ENCODE measurements at places on chromosomes 16 and 17.

DNA sequence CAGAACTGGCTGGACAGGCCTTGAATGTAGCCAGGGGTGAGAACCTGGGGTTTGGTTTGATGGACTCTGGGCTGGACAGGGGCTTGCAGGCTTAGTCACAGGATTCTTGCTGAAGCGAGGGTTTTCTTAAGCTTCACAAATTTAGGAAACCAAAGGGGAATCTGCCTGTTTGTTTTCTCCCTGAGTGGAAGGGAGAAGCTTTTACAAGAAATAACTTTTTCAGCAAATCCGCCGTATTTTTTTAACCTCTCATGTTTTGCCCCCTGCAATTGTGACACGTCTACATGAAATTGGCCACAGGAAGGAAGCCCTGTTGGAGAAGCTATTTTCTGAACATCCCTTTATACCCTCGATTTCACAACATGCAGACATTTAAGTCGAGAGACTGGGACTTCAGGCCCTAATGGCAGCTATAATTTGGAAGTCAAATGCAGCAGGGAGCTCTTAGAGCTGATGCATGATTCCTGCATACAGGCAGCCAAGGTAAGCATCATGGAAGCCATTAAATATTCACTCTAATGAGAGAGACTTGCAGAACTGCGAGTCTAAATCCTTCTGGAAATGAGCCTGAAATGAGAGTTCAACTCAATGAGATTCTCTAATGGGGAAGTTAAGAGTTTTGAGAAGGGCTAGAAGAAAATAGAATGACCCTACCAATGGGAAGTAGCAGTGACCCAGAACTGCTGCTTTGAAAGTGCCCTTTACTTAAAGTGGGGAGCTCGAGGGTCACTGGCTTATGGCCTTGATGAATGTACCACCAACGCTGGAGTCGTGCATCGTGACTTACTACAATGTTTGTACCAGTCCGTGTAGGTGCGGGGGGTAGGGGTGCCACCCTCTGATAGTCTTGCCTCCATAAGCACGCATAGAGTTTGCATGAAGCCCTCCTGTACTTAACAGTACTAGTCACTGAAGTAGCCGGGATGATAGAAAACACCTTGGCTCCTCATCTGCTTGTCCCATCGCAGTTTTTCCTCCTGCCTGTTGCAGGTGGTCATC lies 45.1 kb upstream of the IRF8 start:
- DNase-seq = no peak

- DNase-seq = peak; percentile 65
These were observed 47.8 kb downstream of the BMERB1 start for GRCh38 chr16:15482068-15482747.

DNA sequence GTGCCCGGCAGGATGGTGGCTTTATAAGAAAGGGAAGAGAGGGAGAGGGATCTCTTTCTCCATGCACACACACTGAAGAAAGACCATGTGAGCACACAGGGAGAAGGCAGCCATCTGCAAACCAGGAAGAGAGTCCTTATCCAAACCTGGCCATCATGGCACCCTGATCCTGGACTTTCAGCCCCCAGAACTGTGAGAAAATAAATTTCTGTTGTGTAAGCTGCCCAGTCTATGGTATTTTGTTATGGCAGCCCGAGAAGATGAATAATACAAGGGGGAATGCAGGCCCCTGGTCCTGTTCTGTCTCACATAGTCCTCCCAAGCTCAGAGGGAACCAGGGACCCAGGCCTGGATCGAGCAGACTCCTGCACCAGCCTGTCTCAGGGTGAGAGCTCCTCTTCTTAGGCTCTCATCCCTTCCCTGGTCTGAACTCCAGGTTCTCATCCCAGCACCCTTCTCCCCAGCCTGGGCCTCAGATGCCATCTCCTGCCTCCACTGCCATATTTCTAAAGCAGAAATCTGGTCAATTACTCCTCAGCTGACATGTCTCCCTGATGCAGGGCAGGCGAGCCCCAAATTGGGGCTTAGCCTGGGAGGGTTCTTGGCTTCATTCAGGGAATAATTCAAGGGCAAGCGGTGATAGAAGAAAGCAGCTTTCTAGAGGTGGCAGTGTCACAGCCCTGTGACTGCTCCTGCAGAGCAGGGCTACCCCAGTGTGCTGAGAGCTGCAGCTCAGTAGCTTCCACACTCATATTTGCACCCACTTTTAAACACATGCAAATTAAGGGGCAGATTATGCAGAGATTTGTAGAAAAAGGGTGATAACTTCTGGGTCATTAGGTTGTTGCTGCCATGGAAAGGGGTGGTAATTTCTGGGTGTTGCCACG lies 28.8 kb downstream of the IGFBP4 start:
- DNase-seq = no peak

- DNase-seq = no peak
These were observed 6.5 kb downstream of the DPEP2NB start for GRCh38 chr16:68009157-68009735.

DNA sequence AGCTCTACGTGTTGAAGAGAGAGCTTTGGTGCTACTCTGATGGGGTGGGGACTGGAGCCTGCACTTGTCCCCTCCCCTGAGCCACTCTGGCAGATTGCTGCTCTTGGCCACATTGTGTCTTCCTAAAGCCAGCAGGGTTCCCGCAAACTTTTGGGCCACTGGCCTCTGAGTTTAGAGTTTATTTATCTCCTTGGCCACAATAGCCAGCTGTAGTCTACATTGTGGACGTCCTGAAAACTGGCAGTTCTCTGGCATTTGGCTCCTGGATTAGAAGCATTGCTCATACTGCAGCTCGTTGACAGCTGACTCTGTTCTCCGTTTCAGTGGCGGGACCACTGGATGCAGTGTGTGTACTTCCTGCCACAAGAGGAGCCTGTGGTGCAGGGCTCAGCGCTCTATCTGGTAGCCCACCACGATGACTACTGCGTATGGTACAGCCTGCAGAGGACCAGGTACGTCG lies 34.6 kb downstream of the PRMT7 start:
- no peak for DNase-seq

GRCh38 chr16:88739139-88739976 lies 33.1 kb downstream of the CTU2 start:
- no peak for DNase-seq

GRCh38 chr17:67116045-67116575 lies 71.8 kb downstream of the CACNG1 start:
- DNase-seq = no peak

DNA sequence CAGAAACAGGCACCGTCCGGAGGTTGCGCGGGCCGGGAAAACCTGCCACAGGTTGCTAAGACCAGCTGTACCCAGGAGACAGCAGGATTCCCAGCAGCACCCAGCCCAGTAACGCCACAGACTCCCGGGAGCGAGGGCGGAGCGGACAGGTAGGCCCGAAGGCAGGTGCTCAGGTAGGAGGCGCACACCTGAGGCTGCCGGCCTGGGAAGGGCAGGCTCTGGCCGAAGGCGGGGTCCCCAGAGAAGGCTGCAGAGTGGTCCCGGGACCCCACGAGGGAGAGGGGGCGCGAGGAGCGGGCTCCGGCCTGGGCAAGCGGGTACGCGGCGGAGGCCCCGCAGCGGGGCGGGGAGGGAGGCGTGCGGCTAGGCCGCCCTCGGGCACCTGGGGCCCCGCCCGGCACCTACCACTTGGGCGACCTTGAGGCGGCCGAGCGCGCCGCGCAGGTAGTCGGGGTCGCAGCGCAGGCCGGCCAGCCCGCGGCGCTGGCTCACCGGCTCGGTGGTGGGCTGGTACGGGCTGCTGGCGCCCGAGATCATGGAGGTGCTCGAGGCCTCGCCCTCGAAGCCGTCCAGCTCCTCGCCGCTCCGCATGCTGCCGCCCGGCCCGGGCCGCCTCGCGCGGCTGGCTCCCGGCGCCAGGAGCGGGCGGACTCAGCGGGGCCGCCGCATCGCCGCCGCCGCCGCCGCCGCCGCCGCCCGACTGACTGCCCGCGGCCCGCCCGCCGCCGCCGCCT lies 441 bp downstream of the CMTM4 start:
- DNase-seq = peak; percentile 22

GRCh38 chr17:7038025-7038862 lies 2.4 kb downstream of the SLC16A13 start:
- DNase-seq = no peak

- DNase-seq = no peak
These were observed 20.4 kb downstream of the GPR139 start for GRCh38 chr16:20053336-20053735.

DNA sequence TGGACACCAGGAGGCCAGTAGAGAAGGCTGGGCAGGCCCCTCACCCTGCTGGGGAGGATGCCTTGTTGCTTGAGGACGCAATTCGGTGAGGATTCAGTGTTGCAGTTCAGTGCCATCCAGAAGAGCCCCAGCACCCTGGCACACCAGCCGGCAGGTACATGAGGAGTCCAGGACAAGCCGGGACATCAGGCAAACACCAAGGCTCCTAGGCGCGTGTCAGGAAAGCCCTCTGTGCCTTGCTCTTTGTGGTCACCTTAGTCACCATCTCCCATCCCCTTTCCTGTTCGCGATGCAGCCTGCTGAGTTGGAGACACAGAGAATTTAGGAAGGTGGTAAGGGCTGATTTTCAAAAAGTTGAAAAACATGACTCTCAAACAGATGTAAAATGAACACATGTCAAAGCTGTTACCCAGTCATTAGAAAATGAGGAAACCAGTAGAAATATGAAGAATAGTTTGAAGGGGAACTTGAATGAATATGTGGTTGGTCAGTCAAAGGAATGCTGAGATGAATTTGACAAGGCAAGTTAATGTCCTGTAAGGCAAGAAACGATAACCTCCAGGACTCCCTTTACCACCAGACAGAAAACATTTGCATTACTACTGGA lies 2.3 kb upstream of the NCBP3 start:
- DNase-seq = no peak

- DNase-seq = peak; percentile 58
These were observed at the start of gene HSD11B2 for GRCh38 chr16:67430977-67431774. HSD11B2 (plus strand) TSS chr16:67431121; CDS start chr16:67431249, 128 bp downstream.

DNA sequence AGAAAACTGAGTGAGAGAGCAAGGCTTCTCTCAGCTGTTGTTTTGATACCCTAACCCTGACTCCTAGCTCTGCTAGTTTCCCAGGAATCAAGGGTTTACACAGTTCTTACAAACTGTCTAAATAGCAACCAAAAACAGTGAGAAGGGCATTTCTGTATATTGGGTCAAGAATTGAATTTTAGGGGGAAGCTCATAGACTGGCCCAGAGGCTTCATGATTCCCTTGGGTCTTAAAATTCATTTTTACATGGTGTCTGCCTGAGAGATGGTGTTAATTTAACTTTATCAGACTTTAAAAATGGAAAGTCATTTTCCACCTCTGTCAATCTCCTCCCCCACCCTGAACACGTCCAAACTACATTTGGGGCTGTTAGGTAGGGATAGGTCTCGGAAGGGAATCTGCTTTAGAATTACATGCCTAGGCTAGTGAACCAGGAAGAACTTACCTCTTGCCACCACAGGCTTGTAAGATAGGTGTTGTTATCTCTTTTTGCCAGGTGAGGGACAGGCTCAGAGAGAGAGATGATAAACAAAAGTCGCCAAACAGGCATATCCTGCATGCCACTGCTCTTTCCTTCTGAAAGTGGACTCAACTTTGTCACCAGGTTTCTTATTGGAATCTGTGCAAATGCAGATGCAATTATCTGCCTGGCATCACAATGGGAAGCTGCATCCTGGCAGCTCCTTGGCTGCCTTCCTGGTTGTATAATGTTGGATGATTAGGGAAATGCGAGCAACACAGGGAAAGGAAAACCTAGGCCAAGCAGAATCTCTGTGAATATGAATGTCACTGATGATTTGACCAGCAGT lies 3.1 kb downstream of the PHAF1 start:
- no peak for DNase-seq

DNA sequence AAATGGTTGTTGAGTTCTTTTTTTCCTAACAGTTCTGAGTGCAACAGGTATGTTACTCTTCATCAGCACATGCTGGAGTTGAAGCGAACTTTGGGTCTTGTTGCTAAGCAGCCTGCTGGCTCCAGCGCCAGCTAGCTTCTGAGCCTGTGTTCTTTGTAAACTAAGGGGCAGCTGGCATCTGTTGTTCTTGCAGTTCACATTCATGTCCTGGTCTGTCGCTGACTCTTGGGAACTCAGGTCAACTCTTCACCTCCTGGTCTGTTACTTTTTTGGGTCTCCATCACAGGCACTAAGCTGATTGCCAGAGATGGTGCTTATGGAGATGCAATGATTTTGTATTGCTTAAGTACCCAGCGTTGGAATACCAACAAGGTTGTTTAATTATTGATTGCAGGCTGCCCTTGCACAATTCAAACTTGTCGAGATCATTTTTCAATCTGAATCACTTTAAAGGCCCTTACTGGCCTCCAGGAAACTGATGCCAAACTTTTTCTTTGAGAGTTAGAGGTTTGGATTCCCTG lies 40.9 kb downstream of the USP10 start:
- no peak for DNase-seq

- DNase-seq = no peak
These were observed 340.1 kb downstream of the ABCC12 start for GRCh38 chr16:47815655-47816054.

DNA sequence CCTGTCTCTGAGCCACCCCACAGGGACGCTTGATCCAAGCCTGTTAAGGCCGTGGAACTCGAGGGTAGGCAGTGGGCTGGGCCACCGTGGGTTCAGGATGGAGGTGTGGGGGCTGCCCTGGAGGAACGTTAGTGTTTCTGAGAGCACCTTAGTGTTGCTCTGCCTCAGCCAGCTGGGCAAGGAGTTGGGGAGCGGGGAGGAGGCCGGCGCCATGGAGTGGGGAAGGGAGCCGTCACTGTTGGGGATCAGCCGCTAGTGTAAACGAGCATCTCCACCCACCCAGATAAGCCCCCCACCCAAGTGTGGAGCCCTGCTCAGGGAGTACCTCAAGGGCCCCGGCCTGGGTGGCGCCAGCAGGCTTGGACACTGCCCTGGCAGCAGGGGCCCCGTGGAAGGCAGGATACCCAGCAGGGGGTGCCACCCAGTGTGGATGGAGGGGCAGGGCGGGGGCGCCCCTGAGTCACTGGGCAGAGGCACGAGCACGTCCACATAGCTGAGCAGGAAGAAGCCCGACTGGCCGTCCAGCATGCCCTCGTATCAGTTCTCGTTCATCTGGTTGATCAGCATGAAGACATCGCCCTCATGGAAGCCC lies 98.6 kb downstream of the KPNA2 start:
- no peak for DNase-seq

DNA sequence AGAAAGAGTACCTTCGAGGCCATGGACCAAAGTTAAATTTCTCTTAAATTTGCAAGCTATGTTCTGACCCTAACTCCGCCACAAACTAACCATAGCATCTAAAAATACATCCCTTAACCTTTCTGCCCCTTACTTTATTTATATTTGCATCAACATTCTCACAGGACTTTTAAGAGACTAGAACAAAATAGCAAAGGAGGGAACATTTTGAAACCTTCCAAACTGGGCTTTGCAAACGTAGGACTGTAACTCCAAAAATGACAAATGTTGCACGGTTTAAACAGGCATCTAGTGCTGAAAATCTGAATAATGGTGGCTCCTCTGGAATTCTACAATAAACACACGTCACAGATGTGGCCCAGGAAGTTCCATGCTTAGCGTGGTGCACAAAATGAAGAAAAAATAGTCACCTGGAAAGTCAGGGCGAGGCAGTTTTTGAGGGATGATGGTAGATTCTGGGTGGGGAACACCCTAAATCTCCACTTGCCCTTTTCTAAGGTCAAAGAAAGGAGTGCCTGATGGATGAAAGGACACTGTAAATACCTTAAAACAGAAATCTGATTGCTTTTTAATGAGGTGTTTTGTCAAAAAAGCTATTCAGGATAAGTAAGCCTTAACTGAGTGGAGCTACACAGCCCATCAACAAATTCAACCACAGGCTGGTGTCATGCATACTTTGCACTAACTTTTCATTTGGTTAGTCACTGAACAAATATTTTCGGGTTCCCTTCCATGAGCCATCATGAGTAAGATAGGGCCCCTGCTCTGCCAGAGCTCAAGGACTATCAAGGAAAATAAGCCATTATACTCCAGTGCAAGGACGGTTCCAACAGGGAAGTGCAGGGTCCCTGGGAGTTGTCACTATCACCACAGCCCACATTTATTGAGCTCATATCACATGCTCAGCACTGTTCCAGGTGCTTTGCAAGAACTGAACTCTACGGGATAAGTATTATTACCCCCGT lies 21.2 kb downstream of the ARHGAP17 start:
- DNase-seq = no peak

Data from head of caudate nucleus (tissue), 42 donors.